Right lobe of liver (tissue), 6 donors: ENCODE measurements at places on chromosomes 6 and 20. TPM values are rescaled to one million over a fixed set of nuclear protein-coding genes. Genes with fewer than 3 reads are reported as not detected.

Gene FNDC11
- total RNA-seq: not detected

Gene NKX2-2
- total RNA-seq: not detected

Gene NKAIN4
- total RNA-seq: not detected

Gene ZBTB46
- 4.2 TPM for total RNA-seq

Gene PNPLA1
- total RNA-seq: not detected
